Tibial nerve (tissue), 4 donors: ENCODE measurements at places on chromosomes 12 and 14.
A peak's percentile ranks its signal among the peaks of the same experiment; 100 is the strongest.

- no peak for DNase-seq
Observed at GRCh38 chr12:63917864-63918799, 73.6 kb downstream of the SRGAP1 start.

GRCh38 chr12:15227004-15227679 lies 5.9 kb upstream of the RERG start:
- DNase-seq: peak; percentile 19

GRCh38 chr12:62738105-62738504 lies 196.8 kb downstream of the PPM1H start:
- DNase-seq: no peak

DNA sequence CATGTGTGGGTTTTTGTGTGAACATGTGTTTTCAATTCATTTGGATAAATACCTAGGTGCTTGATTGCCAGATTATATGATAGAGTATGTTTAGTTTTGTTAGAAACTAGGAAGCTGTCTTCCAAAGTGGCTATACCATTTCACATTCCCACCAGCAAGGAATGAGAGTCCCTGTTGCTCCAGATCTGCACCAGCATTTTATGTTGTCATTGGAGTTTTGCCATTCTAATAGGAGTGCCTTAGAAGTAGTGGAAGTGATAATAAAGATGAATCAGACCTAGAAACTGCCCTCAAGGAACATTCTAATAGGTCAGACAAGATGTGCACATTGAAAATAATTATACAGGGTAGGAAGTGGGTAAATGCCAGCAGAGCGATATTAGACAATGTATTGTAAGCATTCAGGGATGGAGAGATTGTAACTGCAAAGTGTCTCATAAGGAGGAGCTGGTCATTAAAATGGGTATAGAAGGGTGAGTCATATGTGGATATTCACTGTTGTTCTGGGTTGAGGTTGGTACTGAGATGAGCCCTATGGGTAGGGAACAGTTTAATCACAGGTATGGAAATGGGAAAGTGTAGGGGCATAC lies 71.4 kb downstream of the MNAT1 start:
- DNase-seq: no peak

- no peak for DNase-seq
Observed at GRCh38 chr12:49985981-49986380, 13.2 kb downstream of the AQP6 start.

- no peak for DNase-seq
Observed at GRCh38 chr12:66776974-66777373, 98.1 kb upstream of the GRIP1 start.

GRCh38 chr12:389142-390096 lies at the start of gene KDM5A:
Gene KDM5A, minus strand, starts transcription at chr12:389320. Its CDS starts 229 bp downstream, at chr12:389091.
- peak; percentile 81 for DNase-seq

DNA sequence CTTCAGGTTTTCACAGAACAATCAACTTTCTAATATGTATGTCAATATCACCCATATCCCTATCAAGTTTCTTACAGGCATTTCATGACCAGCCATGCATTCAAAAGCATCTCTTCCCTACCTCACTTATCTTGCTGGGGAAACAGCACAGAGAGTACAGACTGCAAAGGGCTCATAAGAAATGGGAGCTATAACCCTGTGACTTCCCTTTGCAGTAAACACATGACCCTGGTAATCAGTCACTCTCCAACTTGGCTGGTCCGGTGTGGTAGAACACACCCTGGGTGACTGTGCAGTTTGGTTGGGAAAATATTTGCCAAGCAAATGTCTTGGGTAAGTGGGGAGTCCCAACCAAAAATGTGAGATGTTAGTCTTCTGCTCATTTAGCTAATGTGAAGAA lies 49.4 kb upstream of the TMCC3 start:
- no peak for DNase-seq

DNA sequence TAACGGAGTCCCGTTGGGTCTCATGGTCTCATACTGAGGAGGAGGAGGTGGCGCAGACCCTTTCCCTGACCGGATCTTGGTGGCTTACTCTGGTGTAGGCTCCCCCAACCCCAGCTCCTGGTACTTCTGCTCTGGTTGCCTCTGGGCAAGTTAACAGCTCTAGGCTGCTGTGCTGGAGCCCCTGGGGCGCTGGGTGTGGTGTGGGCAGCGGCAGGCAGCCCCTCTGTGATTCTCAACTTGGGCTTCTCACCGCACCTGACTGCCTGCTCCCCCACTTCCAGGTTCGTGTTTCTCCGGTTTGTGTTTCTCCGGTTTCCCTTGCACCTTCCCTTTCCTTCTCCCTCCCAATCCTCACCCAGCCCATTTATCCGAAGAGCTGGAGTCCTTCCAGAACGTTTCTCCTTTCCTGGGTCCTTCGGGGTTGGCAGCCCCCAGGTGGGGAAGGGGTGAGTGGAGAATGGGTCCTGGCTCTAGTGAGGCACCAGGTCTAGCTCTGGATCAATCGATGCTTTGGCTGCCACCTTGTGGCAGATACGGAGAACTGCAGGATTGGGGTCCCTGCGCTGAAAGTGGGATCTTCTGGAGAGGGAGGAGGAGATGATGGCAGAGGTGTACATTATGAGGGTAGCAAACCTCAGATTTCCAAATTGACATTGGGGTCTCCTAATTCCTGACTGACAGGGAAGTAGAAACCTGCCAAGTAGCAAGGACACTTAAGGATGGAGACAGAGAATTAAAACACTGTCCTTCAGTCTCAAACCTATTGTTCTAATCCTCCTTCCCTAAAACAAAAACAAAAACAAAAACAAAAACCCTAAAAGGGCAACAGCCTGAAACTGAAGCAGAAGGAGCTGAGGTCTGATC lies 8.3 kb downstream of the CISTR start:
- DNase-seq: no peak

GRCh38 chr12:20577054-20577453 lies 118.1 kb upstream of the SLCO1C1 start:
- no peak for DNase-seq

DNA sequence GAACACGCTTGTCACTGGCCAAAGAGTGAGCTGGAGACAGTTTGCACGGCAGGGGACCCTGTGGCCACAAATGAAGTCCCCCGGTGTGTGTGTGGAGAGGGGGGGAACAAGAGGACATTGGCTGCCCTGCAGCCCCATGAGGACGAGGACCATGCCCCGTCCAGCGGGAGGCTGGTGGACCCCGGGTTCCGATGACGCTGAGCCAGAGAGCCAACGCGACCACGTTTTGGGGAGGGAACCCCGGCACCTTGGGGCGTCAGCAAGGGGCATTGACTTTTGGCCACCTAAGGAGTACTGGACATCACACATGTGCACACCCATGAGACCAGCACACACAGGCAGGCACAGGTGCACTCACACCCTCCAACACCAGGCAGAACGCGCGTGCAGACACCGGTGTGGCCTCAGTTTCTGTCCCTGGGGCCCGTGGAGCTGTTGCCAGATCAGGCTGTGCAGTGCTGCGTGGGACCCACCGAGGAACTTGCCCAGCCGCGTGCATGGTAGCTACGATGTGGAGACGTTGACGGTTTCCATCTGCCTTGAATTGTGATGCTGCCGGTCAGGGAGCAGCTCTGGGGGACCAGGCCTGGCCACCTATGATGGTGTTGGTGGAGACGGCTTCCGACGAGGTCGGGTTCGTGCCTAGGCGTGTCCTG lies 26.5 kb downstream of the NOC4L start:
- DNase-seq: no peak

GRCh38 chr12:49687941-49688340 lies 19.3 kb downstream of the FMNL3 start:
- DNase-seq: no peak

DNA sequence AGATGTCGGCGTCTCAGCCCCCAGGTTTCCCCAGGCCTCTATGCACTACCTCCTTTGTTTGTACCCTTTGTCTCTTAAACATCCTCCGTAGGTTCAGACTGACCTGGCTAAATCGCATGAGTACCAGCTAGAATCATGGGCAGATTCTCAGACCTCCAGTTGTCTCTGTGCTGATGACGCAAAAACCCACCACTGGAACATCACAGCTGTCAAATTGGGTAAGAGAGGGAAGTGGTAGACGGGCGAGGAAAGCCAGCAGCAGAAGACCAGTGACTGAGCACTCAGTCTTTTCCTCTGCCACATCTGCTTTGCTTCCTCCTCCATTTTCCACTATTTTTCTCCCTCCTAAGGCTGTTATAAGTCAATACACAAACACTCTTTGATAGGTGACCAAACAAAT lies 29.7 kb downstream of the A2ML1 start:
- no peak for DNase-seq

- no peak for DNase-seq
Observed at GRCh38 chr12:108425238-108425795, 86.2 kb upstream of the CMKLR1 start.

GRCh38 chr12:8584004-8584403 lies 28.7 kb downstream of the AICDA start:
- DNase-seq: no peak

DNA sequence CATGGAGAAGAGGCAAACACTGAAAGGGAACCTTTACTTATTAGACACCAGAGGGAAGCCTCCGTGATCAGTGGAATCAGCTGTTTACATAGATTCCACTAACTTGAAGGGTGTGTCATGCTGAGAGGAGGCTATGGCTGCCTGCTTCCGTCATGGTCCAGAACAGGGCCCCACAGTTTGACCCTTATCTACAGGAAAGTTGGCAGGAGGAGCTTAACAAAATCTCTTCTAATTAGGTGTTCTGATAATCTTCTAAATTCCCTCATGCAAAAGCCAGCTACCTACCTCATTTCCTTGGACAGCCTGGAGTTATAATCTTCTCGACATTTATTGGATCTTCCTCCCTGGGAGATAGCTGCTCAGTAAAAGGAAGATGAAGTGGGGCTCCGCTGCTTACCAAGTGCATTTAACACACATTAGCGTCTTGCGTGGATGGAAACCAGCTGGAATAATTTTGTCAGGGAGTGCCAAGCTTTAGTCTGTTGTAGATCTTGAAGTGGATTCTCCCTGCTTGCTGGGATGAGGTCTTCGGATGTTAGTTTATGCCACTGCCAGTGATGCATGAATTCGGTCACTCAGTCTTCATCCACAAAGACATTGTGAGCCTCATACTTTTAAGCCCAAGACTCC lies 171.0 kb downstream of the PAH start:
- no peak for DNase-seq

GRCh38 chr14:39456702-39457250 lies 24.5 kb upstream of the FBXO33 start:
- DNase-seq: no peak

DNA sequence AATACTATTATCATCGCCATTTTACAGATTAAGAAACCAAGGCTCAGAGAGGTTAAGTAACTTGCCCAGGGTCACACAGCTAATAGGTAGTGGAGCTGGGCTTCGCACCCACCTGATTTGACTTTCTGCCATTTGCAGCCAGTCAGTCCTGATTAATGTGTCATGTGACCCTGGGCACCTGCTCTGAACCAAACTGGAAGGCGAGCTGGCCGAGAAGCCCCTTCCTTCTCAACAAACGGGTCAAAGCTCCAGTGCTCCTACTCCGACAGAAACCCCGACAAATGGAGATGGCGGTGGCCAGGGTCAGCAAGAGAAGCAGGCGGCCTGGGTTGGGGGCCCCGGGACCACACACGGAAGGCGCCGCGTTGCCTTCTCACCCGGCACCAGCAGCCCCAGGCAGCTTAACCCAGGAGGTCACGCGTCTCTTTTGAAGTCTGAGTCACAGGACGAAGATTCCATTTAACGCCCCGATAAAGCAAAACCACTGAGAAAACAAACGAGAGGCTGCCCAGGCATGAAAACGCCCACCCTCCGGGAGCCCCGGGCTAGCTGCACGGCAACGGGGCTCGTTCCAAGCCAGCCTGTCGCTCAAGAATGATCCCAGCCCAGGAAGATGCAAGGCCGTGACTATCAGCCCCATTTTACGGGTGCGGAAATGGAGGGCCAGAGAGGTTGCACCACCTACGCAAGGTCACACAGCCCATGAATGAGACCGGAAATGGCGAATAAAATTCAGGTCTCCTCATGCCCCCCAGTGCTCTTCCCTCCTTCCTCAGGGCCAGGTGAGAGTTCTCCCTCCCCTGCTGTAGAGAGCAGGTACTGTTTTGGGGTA lies 124.8 kb downstream of the SCARB1 start:
- DNase-seq: no peak

- DNase-seq: no peak
Observed at GRCh38 chr12:39372929-39373328, 70.0 kb downstream of the KIF21A start.
